ENCODE measurements at places on chromosomes 13 and 19.

DNA sequence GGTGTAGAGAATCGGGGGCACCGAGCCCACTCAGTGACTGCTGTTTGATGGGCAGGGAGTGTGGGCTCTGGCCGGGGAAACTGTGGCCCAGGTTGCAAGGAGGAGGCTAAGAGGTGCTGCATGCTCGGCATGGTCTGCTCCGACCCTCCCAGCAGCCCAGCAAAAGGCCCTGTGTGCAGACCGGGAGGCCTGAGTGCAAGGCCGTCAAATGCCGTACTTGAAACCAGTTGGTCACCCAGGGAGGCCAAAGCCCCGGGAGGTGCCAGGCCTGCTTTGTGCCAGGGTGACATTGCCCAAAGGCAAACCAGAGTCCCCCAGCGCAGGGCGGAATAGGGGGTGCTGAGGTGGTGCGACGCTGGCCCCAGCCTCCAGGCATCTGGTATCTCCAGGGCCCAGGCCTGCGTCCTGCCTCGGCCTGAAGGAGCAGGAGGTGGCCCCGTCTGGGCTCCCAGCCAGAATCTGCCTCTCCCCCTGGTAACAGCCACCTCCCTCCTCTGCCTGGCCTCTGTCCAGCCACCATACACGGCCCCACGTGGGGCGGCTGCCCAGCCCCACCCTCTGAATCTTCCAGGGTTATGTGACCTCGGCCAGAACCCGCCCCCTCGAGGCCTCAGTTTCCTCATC lies 4.0 kb downstream of the PIK3R2 start:
- DNase-seq, result peak; percentile 17

DNA sequence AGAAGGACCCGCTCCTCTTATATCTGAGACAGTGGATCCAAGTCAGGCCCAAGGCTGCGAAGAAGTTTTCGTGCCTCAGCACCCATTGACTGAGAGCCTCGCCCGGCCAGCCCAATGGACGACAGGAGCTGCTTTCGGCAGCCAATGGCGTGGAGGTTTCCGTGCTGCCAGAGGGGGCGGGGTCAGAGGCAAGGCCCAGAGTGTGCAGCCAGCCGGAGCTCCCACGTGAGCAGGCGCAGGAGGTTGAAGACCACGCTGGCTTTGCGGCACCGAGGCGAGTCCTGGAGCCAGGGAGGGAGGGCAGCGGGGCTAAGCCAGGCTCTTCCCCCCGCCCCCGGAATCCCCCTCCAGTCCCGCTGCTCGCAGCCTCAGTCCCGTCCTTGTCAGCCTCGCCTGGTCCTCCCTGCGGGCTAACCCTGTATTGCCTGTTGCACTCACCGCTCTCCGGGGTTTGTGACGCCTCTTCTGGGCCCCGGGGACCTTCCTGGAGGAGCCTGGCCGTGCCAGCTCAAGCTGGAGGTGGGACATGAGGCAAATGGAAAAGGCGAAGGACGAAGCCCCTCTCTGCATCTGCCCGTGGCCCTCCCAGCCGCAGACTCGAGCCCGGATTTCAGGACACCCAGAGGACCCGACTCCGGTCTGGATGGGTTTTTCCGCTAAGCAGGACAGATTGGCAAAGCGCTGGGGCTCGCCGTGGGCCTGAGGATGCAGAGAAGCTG lies 1.5 kb downstream of the IFNL4 start:
- DNase-seq, result peak; percentile 49

GRCh38 chr19:15276620-15277215 lies 44.5 kb upstream of the EPHX3 start:
- no peak for DNase-seq

DNA sequence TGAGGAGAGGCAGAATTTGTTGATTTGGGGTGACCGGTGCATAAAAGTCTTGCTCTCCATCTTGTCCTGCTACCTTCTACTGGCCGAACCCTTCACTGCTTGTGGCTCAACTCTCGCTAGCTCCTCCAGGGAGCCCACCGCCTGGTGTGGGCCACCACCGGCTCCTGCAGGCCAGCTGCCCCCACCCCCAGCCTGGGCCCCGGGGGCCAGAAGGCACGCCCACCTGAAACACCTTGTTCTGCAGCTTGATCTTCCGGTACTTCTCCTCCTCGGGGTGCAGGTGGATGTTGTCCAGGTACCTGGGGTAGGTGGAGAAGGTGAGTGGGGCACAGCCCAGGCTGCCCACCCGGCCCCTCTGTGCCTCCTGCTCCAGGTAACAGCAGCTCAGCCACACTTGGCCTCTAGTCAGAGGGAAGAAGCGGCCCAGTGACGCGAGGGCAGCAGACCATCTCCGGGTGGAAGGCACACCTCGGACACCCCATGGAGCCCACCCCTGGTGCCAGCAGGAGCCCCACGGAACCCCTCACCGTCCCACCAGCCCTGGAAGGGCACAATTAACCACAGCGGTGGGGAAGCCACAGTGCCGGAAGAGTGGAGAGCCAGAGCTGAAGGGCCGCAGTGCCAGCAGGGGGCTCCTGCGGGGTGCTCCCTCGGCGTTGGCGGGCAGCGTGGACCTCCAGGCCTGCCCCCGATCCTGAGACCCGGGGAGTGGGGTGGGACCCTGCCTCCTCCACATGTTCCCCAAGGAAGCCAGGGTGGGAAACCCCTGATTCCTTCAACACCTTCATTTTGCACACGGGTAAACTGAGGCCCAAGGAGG lies 10.1 kb downstream of the UBXN6 start:
- no peak for DNase-seq

DNA sequence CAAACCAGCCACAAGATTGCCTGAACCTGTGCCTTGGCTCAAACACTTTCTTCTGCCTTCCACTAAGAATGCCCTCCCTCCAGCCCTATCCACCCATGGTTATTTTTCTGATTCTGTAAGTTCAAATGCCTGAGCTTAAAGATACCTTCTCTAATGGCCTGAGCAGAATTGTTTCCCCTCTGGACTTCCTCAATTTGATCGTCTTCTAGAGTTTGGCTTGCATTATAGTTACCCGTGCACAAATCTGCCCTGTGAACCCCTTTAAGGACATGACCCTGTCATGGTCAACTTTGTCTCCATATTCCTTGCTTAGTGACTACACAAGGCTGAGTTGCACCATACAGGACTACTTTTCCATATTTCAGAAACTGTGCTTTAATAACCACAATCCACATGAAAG lies 481.0 kb downstream of the FOXO1 start:
- no peak for DNase-seq

DNA sequence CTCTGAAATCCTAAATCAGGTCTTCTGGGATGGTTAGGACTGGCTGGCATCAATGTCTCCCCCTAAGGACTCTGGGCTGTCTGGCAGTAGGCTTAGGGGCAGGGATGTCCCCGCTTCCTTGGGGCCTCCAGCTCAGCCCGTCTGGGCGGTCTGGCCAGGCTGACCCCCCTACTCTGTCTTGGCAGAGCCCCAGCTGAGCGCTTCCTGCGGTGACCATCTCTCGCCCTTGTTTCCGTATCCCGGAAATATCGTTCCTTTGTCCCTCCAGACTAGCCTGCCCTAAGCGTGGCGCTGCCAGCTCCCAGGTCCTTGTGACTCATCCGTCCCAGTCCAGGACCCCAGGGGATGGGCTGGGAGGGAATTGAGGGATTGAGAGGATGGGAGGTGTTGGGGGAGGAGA lies 11.3 kb downstream of the GTPBP3 start:
- no peak for DNase-seq

DNA sequence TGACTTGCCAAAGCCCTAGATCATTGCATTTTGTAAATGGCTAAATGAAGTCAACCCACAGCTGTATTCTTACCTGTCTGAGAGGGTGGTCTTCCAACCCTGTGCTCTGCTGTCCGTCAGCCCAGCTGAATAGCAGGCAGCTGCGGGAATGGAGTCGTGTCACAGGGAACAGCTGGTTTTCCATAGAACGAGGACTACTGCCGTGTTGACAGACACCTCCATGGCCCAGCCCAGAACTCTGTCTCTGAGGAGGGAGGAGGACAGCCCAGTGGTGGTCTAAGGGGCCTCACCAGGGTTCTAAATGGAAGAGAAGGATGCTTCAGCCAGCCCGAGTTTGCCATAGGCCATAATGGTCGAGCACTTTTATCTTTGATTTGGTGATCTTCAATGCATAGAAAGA lies 110.7 kb downstream of the SLC7A1 start:
- no peak for DNase-seq

- no peak for DNase-seq
Measured at GRCh38 chr13:42660333-42660965, 86.5 kb downstream of the TNFSF11 start.

GRCh38 chr13:98751367-98751782 lies 1.1 kb downstream of the SLC15A1 start:
- no peak for DNase-seq

GRCh38 chr19:47047763-47048405 lies 540 bp downstream of the TMEM160 start:
- peak; percentile 86 for DNase-seq

- DNase-seq, result no peak
Measured at GRCh38 chr13:33052506-33053280, 36.5 kb downstream of the KL start.

DNA sequence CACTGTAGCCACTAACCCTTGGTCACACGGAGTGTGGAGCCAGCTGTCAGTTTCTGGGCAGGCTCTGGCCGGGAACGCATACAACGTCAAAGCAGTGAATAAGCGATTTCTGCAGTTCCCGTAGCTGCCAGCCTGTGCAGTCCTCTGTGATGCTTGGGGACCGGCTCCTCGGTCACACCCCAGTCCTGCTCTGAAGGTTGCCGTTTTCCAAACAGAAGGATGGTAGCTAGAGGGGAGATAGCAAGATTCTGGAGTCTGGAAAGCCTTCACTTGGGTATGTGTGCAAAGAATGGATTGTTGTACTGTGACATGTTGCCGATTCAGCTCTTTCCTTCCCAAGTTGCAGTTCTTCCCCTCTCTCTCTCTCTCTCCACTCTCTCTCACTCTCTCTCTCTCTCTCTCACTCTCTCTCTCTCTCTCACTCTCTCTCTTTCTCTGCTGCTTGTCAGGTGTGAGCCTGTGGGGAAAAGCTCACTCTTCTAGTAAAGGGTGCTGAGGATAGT lies 38.7 kb upstream of the C1QTNF9 start:
- peak; percentile 76 for DNase-seq

DNA sequence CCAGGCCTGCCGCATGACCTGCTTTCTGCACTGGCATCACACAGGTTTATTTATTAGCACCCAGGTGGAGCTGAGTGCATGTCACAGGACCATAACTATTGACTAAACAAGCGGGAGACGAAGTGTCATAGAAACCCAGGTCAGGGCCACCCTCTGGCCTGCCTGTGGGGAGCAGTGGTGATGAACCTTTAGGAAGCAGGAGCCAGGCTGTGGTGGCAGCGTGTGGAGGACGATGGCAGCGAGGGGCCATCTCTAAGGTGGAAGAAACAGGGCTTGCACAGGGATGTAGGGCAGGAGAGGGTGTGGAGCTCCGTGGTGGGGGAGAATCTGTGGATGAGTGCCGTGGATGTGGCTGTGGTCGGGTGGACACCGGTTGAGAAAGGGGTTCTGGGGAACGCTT lies 275.3 kb downstream of the TEX29 start:
- no peak for DNase-seq

DNA sequence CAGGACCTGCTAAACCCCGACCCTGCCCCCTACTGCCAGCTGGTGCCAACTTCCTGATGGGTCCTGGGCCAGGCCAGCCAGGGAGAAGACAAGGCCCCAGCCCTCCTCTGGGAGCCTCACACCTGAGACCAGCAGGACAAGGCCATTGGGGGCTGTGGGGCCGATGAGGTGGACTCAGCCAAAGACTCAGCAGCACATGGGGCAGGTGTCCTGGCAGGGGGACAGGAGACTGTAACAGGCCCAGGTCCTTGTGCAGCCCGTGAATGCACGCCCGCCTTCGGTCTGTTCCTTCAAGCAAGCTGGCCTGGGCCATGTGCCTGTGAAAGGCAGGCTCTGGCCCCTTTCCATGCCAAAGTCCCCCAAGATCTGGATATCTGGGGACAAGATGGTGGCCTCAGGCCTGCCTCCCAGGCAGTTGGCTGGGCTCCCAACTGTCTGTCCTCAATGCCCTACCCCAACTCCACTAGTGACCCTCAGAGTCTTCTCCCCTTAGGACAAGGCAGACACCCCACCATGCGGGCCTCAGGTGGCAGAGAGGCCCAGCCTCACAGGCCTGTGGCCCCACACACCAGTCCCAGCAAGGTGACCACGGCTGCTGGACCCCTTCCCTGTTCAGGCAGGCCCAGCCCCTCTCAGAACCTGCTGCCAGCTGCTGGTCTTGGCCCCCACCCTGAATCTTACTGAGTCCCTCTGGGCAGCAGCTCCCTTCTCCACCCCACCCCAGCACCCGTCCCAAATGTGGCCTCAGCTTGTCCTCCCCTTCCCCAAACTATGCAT lies 12.3 kb downstream of the CEACAM19 start:
- no peak for DNase-seq

DNA sequence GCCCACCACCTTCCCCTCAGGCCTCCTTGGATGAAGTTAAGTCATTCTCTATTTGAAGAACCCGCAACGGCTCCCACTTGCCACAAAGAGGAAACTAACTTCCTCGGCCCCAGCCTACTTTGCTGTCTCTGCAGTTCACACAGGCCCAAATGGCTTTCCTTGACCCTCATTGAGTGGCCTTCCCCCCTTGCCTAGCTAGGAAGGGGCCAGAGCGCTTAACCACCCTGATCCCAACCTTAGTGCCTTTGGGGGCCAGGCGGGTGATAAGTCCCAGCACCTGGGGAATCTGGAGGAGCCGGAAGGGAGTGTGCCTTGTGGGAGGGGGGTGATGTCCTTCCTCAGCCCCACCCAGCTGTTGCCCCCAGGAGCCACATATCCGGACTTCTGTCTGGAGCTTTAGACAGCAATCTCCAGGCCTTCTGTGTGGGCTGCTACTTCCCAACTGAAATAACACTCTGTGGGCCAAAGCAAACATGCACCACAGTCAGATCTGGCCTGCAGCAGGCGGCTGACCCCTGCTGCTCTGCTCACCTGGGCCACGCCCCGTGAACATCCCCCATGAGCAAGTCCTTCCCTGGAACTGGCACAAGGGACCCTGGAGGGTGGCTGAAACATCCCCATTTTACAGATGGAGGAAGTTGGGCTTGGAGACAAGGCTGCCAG lies 10.5 kb downstream of the NECTIN2 start:
- DNase-seq, result no peak

- no peak for DNase-seq
Measured at GRCh38 chr19:1644070-1644469, 8.3 kb downstream of the TCF3 start.

DNA sequence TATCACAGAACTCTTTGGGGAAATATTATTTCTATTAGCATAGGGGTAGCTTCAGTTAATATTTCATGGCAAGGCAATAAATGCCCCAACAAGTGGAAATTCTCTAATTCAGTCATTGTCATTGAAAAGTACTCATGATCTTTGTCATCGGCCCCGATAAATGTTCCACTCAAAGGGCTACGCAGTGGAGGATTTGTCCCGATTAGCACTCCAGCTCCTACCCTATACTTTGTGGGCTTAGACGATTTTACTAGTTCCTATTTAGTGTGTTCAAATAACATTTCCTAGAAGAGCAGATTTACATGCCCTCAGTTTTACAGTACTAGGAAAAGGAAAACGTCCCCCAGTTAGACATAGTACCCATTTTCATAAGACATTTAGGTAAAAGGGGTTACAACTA lies 38.0 kb upstream of the ATP12A start:
- no peak for DNase-seq

DNA sequence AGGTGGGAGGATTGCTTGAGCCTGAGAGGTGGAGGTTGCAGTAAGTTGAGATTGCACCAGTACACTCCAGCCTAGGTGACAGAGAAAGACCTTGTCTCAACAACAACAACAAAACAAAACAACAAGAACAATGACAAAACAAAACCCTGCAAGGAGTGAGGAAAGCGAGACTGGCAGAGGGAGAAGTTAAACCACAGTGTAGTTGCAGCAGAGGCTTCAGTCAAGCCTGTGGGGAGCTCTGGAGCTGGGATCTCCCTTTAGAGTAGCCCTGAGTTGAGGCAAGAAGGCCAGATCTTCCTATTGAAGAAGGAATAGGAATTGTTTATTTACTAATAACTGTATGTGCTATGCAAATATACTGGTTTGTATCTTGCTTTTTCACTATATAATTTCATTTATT lies 25.3 kb upstream of the RNASEH2B start:
- no peak for DNase-seq
